Hypothalamus (tissue), 51 donors: ENCODE measurements at places on chromosomes 11 and 22.

DNA sequence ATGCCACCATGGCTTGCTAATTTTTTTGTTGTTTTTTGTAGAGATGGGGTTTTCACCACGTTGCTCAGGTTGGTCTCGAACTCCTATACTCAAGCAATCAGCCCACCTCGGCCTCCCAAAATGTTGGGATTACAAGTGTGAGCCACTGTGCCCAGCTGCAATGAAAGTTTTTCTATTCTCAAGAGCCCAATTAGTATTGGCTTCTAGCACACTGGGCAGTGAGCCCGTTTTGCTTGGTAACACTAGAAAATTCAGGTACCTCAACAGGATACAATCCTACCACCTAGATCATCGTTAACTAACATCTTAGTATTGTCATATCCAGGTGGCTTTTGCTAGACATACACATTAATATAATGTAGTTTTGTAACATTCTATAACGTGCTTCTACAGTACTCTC, 19.0 kb downstream of the SEC14L3 start:
- no peak for DNase-seq

- no peak for DNase-seq
Observed at GRCh38 chr22:33302549-33302948, 244.4 kb upstream of the SYN3 start.

- DNase-seq = no peak
Observed at GRCh38 chr22:20783844-20784723, 10.2 kb downstream of the SERPIND1 start.

GRCh38 chr11:14942745-14943144, 29.4 kb downstream of the CALCA start:
- no peak for DNase-seq

- no peak for DNase-seq
Observed at GRCh38 chr11:74316772-74317505, 5.5 kb upstream of the P4HA3 start.

- no peak for DNase-seq
Observed at GRCh38 chr11:39462506-39462905, 1996.9 kb downstream of the LRRC4C start.

DNA sequence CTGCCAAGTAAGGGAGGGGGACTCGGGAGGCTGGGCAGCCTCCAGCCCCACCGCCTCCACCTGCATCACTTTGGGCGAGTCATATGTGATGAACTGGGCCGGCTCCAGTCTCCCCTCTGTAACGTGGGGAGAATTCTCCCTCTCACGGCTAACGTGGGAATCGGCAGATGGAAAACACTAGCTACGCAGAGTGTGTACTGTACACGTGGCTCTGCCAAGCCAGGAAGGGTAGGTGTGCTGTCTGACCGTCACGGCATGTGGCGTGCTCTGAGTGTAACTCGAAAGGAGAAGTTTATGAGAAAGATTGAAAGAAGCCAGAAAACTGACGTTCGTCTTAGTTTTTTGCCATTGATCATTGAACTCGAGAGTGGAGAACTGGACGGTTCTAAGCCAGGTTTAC, 13.7 kb downstream of the TRMU start:
- no peak for DNase-seq
